Activated CD8-positive, alpha-beta T cell treated with anti-CD3 and anti-CD28 coated beads, Interleukin-2, amount 10 ng/mL, durations not matched to agents 7 days and 5 days (primary cell): ENCODE measurements at places on chromosomes 6 and 20.

GRCh38 chr6:94735270-94735669 is 842.1 kb upstream of the MANEA start:
- DNase-seq: no peak

DNA sequence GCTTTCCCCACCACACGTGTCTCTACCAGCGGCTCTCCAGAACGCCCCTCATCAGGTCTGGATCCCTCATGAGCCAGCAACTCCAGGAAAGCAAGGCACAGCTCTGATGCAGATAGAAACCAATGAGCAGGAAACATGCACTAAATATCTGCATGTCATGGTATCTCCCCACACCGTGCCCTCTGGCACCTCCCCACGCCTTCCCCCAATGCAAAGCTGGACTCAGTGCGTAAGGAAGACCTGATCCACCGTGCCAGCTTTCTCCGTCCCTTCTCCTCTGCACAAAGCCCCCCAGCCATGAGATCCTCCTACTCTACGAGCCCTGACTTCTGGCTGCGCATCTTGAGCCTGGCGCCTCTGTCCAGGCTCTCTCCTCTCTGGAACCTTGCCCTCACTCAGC is 9.4 kb downstream of the PDE10A start:
- DNase-seq: no peak

- no peak for DNase-seq
Observed at GRCh38 chr6:167311286-167311685, 13.6 kb upstream of the TTLL2 start.

DNA sequence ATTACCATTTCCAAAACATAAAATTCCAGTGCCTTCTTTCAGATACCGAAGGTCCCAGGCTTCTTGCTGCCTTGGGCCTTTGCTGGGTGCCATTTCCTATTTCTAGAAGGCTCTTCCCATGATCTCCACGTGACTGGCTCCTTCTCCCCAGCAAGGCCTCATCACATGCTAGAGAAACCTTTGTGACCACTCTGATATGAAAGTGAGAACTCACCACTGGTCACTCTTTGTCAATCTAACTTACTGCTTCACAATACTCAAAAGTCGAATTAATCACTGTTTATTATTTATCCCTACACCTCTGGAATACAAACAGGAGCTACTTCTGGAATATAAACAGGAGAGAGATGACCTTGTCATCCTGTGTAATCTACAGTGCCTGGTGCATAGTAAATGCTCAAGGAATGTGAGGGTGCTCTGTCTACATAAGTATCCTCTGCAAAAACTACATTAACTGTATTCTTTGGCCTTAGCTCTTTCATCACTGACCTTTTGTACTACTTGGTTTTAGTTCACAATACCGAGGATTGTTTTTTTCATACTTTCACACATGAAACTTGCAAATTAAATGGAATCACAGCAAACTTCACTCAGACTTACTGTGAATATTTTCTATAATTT is 1.6 kb downstream of the STX7 start:
- no peak for DNase-seq

GRCh38 chr6:137764464-137764863 is 102.6 kb upstream of the TNFAIP3 start:
- no peak for DNase-seq

GRCh38 chr6:25694366-25694765 is 42.4 kb downstream of the SCGN start:
- no peak for DNase-seq

GRCh38 chr6:43570876-43571441 is 4.9 kb downstream of the XPO5 start:
- DNase-seq: no peak

DNA sequence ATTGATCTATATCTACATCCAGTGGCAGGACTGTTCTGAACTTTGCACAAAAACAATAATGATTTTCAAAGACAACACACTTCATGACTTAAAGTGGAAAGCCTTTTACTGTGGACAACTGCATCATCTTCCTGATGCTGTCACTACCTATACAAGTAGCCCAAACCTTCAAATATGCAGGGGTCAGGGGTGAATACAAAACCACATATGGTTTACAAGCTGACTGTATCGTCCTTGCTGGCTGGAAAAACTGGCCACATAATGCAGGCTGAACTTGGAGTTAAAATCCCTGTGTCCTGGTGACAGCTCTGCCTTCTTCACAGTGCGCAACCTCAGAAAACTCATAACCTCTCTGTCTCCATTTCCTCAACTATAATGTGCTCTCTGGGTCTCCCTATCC is 128.9 kb downstream of the GMDS start:
- DNase-seq: no peak

GRCh38 chr6:3361312-3362037 is 95.4 kb downstream of the SLC22A23 start:
- DNase-seq: no peak

DNA sequence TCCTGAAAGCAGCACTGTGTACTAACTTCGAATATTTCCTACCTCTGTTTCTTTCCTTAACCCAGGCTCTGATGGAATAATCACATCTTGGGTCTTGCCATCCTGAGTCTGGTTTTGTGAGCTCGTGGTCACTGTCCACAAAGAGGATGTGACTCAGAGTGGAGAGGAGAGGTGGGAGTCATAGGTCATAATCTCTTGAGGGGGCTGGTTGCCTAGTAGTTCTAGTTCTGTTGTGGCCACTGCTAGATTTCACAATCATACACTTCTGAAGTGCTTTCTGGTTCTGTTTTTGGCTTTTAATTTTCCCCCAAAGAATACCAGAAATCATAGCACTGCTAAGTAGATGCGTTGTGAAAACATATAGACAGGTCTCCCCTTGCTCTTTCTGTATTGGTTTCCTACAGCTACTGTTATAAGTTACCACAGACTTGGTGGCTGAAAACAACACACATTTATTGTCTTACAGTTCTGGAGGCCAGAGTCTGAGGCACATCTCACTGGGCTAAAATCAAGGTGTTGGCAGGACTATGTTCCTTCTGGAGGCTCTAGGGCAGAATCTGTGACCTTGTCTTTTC is 102.8 kb downstream of the NRSN1 start:
- no peak for DNase-seq

DNA sequence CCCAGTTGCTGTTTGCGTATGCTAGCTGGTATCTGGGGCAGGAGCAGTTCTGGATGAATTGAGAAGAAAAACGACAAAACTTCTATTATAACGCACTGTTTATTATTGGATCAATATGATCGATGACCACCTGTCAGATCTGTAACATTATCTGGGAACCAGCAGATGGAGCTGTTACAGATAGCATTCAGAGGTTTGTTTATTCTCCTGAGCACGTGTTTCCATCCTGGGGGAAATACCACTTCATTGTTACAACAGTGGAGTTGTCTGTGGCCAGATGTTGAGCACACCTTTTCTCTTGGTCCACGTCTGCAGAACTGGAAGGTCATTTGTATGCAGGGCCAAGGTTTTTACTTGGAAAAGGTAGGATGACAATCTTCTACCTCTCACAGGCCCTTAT is 16.0 kb upstream of the NKX2-2 start:
- no peak for DNase-seq

- DNase-seq: no peak
Observed at GRCh38 chr6:87754828-87755227, 52.8 kb upstream of the AKIRIN2 start.
